NCI-H1105 (cell line): ENCODE measurements at places on chromosomes 3 and 15.
A peak's percentile ranks its signal among the peaks of the same experiment; 100 is the strongest.

GRCh38 chr15:97078591-97078990 is 748.1 kb downstream of the NR2F2 start:
- no peak for DNase-seq

GRCh38 chr15:73572296-73572695 is 60.9 kb downstream of the NPTN start:
- no peak for DNase-seq

DNA sequence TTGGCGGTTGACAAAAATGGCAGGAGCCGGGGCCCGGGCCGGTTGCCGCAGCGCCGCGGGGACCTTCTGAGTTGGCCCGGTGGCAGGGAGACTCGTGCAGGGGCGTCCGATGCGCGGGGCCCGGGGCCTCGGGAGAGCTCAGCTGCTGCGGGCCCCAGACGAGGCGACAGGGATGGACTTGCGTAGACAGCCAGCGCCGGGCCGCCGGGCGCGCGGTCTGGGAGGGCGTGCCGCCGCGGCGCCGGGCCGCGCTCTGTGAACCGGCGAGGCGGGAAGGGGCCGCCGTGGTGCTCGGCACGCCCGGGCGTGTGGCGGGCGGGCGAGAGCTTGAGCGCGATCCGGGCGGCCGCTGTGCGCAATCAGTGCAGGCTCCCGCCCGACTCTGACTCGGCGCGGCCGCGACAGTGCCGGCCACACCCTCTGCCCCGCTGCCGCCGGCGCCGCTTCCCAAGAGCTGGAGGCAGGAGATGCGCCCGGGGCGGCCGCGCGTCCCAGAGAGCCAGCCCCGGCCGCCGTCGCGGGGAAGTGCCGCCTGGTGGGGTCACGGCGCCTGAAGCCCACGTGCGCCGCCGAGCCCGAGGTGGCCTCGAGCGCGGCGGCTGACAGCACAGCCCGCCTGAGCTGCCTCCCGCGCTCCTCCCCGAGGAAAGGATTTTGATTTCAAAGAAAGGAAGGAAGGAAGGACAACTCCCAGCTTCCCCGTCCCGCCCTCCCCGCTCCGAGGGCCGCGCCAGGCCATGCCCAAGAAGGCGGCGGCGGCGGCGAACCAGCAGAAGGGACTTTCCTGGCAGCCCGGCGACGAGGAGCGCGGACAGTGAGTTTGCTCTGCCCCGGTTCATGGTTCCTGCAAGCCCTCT is 657 bp downstream of the TLNRD1 start:
- no peak for DNase-seq

DNA sequence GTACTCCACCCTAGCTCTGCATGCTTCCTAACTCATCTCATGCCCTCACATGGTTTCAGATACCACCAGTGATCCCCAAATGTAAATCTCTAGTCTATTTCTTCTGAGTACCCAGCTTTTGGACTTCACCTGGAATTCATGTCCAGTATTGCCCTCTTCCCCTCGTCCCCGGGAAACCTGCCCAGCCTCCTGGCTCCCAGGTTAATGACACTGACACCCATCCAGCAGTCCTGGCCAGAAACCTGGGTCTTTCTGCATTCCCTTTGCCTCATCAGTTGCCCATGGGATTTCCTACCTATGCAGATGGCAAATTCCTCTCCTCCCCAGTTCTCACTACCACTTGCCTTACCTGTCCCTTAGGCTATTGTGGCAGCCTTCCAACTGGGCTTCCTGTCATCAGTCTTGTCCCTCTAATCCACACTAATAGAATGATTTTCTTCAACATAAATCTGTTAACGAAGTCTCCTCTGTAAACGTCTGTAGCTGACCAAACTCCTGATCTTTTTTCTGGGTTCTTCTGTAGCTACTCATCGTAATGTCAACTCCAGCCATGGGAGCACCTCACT is 15.3 kb upstream of the MYLK start:
- no peak for DNase-seq

DNA sequence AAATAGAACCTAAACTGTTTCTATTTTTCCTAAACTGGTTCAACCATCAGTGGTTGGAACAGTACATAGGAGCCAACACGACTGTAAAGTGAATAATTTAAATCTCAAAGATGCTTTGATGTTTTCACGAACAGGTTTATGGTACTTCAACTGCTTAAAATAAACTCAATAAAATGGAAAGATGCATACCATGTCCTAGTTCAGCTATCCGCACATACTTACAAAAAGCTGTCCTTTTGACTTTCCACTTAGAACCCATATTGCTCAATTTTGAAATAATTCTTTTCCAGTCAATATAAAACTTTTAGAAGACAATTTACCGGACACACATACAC is 902 bp downstream of the CMTM6 start:
- no peak for DNase-seq

- no peak for DNase-seq
Measured at GRCh38 chr3:186798239-186798874, 7.9 kb downstream of the RFC4 start.

DNA sequence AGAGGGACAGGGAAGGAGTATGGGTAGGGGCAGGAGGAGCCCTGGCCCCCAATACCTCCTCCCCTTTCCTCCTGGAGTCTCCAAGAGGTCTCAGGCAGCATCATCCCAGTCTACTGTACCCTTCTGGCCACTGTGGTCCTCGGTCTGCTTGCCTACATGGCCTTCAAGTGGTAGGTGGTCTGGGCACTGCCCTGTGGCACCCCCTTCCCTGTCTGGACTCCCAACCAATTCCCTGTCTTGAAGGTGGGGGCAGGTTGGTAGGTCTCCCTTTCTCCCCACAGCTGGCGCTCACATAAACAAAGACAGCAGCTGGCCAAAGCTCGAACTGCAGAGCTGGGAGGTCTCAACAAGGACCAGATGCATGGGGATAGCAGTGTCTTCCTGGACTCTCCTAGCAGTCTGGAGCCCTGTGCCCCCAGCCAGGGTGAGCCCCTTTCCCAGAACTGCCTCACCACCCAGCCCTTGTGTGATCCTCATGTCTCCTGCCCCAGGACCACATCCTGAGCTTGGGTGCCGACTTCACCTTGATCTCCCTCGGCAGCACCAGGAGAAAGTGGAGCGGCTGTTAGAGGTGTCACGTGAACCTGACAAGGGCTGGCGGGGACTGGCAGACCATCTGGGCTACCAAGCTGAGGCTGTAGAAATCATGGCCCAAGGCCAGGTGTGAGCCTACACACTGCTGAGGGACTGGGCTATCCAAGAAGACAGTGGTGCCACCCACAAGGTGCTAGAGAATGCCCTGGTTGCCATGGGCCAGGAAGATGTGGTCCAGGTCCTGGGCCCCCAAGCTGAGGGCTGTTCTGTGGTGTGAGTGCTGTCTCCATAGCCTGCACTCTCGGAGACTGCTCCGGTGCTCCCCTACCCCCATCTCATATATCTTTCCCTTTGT is 33.1 kb downstream of the NBEAL2 start:
- DNase-seq: no peak

- no peak for DNase-seq
Measured at GRCh38 chr3:150826466-150827282, 63.7 kb upstream of the SIAH2 start.

DNA sequence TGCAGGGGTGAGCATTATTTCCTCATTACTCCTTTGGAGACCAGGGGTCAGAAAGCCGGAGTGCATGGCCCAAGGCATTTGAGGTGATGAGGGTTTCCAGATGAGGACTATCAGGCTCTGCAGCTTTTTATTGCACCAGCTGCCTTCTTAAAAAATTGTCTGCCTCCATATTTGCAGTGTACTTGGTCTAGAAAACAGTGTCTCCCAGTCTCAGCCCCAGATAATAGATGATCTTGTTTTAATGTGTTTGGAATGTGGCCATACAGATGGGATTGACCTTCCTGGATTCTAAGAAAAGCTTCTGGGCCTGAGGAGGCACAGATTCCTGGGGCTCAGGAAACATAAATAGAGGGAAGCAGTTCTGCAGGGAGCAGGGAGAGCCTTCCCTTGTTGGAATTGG is 123.3 kb downstream of the GABRG3 start:
- no peak for DNase-seq

DNA sequence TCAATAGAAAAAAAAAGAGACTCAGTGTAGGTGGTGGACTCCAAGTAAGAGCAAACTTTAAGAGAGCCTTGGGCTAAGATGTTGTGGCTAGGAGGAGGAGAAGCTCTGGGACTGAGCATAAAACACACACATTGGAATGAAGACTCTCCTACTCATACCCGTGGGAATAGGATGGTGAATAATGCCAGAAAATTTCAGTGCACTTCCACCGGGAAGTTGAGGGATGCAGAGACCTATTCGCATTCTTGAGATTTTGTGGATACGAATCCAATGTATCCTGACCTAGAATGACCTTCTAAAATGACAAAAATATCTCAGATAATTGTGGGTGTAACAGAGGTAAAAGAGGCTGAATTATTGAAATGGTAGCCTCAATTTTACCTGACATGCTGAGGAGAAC is 388.7 kb upstream of the SGO1 start:
- no peak for DNase-seq

GRCh38 chr15:99279290-99279689 is 28.0 kb downstream of the LRRC28 start:
- DNase-seq: no peak

DNA sequence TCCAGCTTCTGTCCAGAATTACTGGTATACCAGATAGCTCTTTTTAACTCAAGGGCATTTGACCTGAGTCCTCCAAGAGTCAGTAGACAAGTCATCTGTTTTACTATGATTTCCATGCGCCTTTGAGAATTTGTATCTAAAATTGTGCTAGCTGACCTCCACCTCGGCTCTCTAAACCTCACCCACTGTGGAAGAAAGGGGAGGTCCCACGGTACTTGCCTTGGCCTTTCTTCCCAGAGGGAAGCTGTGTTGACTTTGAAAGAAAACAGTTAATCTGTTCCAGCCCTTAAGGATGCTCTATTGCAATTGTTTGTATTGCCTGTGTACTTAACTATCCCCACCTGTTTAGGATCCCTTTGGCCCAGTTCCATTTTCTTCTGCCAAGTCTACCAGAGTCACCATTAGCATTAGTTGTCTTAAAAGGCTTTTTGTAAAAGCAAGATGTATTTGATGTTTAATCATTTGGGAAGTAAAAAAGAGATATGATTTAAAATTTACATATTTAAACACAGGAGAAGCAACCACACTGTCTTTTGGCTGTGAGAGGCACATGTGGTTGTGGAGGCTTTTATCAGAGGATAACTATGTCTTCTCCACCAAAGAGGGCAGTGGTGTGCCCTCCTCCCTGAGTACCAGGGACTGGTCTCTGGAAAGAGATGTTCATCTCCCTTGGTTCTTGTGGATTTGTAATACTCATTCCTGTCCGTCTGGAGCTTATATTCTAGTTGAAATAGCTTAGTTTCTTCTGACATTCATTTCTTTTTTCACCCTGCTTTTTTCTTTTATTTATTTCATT is 88.8 kb downstream of the CRTC3 start:
- DNase-seq: peak; percentile 8

GRCh38 chr15:41811432-41812195 is 16.3 kb upstream of the JMJD7 start:
- peak; percentile 41 for DNase-seq

DNA sequence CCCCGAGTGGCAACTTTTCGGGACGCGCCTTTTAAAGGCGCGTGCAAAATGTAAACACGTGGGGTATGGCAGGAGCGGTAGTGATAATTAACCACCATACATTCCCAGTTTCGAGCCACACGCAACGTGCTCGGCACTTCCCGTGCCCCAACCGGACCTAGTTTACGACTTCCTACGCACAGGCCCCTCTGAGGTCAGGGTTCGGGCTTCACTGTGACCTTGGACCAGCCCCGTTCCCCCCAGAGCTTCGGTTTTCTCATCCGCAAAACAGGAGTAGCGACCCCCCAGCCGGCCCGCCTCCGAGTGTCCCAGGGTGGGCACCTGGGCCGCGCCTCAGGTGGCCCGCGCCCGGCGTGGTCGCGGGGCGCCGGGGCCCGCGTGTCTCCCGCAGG is 451 bp downstream of the CHCHD4 start:
- no peak for DNase-seq

- no peak for DNase-seq
Measured at GRCh38 chr15:100125401-100126191, 216.2 kb downstream of the ADAMTS17 start.

DNA sequence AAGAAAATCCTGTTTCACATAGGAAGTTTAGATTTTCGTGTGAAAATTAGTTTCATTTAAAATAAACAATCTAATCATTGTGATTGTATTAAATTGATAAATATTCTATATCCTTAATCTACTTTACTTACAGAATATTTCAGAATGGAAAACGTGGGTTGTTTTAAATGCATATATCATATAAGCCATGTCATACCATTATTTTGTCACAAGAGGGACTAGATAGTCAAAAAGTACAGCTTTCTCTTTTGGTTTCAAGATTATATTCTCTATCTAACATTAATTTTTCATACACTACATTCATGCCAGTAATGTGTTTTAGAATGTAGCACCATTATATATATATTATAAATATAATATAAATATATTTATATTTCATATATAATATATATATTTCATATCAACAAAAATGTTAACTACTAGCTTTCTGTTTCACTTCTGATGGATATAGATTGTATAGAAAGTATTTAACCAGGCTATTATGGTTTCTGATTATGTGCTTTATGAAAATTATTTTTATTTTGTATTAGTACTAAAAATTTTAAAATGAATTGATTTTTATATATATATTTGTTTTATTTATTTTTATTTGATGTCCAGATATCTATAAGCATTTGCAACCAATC is 45.3 kb downstream of the OSTN start:
- no peak for DNase-seq

GRCh38 chr15:35674873-35675781 is 129.2 kb upstream of the DPH6 start:
- DNase-seq: no peak

DNA sequence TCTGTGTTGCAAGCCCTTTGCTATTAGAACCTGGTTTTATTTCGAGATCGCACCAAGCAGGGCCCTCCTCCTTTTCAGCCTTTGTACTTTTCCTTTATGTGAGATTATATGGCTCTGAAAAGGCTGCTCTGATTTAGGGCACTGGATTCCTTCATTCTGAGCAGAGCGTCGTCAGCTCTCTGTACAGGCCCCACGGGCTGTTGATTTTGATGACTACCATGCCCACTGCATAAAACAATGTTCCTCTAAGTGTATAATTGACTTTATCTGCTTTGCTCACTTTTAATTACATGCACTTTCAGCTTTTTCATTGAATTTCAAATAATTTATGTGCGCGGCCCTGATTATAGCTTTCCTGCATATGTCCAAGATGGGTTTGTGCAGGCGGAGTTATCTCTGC is 4.4 kb upstream of the PSMD6 start:
- DNase-seq: no peak

- DNase-seq: no peak
Measured at GRCh38 chr3:62097121-62097520, 276.2 kb downstream of the FEZF2 start.

- no peak for DNase-seq
Measured at GRCh38 chr15:37142371-37142770, 42.0 kb upstream of the MEIS2 start.

GRCh38 chr3:50321336-50322114 is 1.0 kb downstream of the HYAL2 start:
- DNase-seq: peak; percentile 79
